K562 (cell line): ENCODE measurements at places on chromosomes 4 and X. TPM values are rescaled to one million over a fixed set of nuclear protein-coding genes. Genes with fewer than 3 reads are reported as not detected.

DNA sequence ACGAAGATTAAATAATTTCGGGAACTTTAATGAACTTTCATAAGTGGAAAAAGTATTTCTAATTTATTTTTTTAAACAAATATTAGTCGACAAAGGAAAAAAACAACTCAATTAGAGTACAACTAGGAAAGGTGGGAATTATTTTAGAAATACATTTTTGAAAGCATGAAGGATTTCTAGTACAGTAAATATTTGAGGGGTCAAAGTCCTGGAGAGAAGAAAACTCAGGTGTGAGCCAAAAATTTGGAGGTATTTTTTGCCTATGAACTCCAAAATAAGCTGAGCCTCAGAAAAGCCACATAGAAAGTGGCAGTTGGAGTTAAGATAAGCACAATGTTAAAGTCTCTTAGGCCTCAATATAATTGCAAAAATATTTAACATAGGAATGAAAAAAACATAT is 2017.3 kb downstream of the C4orf33 start:
- H3K27ac ChIP-seq, result no peak overlapping the region
- H3K27me3 ChIP-seq, result no peaks in the 10 kb centered on the region
- no peak overlapping the region for H3K4me3 ChIP-seq
- H3K4me1 ChIP-seq, result no peaks in the 10 kb centered on the region
- no peak for DNase-seq

GRCh38 chr4:13180701-13181100 is 303.4 kb downstream of the RAB28 start:
- no peaks in the 10 kb centered on the region for H3K4me1 ChIP-seq
- no peaks in the 10 kb centered on the region for H3K36me3 ChIP-seq
- H3K27me3 ChIP-seq, result no peaks in the 10 kb centered on the region
- DNase-seq, result no peak
- H3K4me3 ChIP-seq, result no peak overlapping the region

NAA10 gene
- 226 and 231 TPM in 2 replicates for total RNA-seq

GRCh38 chr4:173280998-173281397 is 53.2 kb downstream of the HMGB2 start:
- H3K4me3 ChIP-seq, result peak overlapping the region; percentile 36
- no peaks in the 10 kb centered on the region for H3K27me3 ChIP-seq
- H3K4me1 ChIP-seq, result peaks cover 17% of the 10 kb centered on the region
- H3K27ac ChIP-seq, result peak overlapping the region; percentile 76

DNA sequence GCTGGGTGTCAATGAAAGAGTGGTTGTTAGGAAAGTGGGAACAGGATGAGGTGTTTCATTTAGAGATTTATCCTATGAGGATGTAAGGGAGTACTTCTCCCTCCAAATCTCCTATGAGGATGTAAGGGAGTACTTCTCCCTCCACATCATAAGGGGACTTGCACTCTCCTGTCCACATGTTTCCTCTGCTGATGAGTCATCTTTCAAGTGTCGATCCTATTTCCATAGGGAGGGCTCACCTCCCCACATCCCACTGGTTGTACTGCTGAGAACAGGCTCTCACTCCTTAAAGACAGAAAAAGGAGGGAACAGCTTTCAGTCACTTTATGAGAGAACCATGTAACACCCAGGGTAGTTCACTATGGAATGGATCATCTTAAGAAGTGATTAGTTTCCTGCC is 65.0 kb downstream of the INPP4B start:
- DNase-seq, result no peak
- H3K36me3 ChIP-seq, result no peaks in the 10 kb centered on the region
- H3K27me3 ChIP-seq, result no peaks in the 10 kb centered on the region
- no peak overlapping the region for H3K4me3 ChIP-seq
- H3K4me1 ChIP-seq, result no peaks in the 10 kb centered on the region

CPZ gene
- total RNA-seq, result 1.5 and 1.6 TPM in 2 replicates

DNA sequence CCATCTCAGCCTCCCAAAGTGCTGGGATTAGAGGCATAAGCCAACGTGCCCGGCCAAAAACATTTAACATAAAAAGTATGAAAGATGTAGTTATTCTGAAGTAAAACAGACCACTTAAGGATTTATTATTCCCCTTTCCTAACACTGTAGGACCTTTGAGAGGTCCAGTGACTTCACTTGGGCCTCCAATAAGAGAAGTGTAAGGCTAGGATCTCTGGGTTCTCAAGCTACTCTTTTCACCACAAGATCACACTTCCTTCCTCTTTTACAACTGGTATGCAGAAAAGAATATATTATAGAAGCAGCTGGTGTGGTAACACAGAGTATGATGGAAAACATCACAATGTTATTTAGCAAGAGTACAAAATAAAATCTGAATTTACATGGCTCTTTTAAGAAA is 30.2 kb upstream of the CCNG2 start:
- no peaks in the 10 kb centered on the region for H3K4me1 ChIP-seq
- DNase-seq, result no peak
- peaks cover 24% of the 10 kb centered on the region for H3K27me3 ChIP-seq
- no peak overlapping the region for H3K27ac ChIP-seq
- no peak overlapping the region for H3K4me3 ChIP-seq
- H3K36me3 ChIP-seq, result no peaks in the 10 kb centered on the region

- DNase-seq, result no peak
- H3K4me1 ChIP-seq, result no peaks in the 10 kb centered on the region
- H3K27ac ChIP-seq, result no peak overlapping the region
- no peaks in the 10 kb centered on the region for H3K36me3 ChIP-seq
These were observed 137.6 kb downstream of the NPNT start for GRCh38 chr4:106032851-106033286.

GRCh38 chr4:159266981-159267868 is 164.3 kb downstream of the RAPGEF2 start:
- no peak overlapping the region for H3K4me3 ChIP-seq
- no peaks in the 10 kb centered on the region for H3K4me1 ChIP-seq
- no peaks in the 10 kb centered on the region for H3K27me3 ChIP-seq
- no peaks in the 10 kb centered on the region; the same call in 2 of the 3 replicates for H3K36me3 ChIP-seq

- no peak overlapping the region for H3K27ac ChIP-seq
- no peaks in the 10 kb centered on the region for H3K27me3 ChIP-seq
- DNase-seq, result no peak
- H3K4me1 ChIP-seq, result no peaks in the 10 kb centered on the region
- H3K4me3 ChIP-seq, result no peak overlapping the region
These were observed 112.4 kb upstream of the ELOVL6 start for GRCh38 chr4:110310795-110311194.

FAM47A gene
- total RNA-seq, result not detected in 2 replicates
